ENCODE measurements at places on chromosomes 1 and 21.

GRCh38 chr1:230303069-230303468 is 123.1 kb downstream of the PGBD5 start:
- no peak for DNase-seq

DNA sequence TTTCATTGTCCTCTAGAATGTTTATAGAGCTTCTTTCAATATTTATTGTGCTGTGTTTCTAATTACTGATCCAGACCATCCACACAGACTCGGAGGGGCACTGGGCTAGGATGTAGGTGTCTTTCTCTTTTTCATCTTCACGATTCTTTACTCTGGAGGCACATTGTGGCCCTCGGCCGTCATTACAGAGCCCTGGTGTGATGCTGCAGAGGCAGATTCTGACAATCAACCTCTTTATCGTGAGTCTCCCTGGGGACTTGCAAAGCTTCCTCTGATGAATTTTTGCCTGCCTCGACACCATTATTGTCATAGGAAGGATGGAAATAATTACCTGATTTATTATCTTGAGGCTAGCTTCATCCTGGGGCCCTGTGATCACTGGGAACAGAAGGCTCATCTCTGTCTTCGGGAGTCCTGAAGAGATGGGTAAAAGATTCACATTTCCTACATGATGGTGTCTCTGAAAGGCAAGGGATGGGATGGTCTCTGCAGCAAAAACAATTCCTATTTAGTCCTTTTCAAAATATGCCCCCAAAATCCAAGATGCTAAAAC is 89.4 kb downstream of the SEC16B start:
- no peak for DNase-seq

GRCh38 chr1:152313970-152314369 is 11.1 kb downstream of the FLG start:
- no peak for DNase-seq

DNA sequence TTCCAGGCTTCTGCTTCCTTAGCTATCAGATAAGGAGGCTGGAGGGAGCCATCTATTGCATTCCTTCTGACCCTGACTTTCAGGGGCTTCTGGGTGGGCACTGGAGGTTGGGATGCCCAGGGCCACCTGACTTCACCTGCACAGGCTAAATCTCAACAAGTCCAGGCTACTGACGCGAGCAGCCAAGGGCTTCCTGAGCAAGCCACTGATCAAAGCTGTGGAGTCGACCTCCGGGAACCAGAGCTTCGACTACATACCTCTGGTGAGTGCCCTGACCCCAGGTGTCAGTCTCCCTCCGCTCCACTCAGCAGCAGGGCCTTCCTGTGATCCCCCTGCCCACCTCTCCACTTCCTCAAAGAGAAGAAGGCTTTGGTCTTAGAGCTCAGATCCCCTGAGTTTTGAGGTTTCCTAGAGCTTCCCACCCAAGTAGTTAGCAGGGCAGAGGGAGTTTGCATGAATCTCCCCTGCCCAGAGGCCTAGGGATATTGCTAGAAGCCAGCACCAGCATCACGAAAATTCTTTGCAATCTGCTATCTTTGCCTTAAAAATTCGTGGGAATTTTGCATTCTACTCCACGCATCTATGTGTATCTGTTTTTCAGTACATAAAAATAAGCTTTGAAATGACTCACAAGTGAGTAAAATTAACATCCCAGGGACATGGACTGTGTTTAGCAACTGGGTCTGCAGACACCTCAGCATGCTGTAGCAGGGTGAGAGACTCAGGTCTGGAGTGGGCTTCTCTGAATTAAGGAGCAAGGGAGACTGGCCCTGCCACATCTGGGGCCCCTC is 61.4 kb downstream of the VWA5B1 start:
- no peak for DNase-seq

DNA sequence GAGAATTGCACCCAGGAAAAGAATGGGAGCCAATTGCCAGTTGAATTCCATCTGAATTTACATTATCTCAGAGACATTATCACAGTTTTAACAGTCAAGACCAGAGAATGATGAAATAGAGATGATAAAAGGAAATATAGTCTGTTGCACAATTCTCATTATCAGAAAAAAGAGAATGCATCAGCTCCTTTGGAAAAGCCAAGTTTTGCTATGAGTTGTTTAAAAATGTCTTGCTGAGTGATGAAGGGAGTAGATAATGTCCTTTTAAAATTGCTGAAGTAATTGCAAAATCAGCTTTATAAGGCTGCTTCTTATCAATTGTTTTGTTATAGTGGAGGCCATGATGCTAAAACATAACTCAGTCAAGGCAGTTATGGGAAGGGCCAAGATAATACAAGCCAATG is 37.9 kb upstream of the EEIG2 start:
- no peak for DNase-seq

DNA sequence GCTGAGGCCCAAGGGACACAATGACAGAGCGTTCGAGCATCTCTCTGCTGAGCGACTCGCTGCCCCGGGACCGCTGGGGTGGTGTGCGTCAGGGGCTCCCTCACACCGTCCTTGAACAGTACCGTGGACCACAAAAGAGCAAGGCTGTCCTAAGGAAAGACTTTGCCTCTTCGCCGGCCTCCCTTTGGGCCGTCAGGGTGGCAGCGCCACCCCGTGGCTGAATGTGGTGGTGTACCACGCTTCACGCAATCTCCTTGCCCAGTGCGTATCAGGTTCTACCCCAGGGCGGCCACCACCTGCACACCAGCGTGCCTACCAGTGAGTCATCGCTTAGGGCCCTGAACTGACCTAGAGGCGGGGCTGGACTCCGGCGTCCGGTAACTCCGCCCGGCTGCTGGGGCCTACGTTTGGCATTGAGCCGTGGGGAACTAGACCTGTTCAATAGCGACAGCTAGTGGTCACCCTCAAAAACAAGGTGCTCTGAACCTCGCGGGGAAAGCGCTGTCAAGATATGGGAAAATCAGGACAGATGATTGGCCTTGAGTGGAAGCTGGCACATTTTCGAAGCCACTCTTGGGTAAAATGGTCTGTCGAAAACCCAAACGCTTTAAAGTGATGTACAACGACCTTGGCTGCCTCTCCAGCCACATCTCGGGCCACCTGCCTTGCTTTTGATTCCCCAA is 8.1 kb upstream of the TRAF3IP3 start:
- peak; percentile 94 for DNase-seq

DNA sequence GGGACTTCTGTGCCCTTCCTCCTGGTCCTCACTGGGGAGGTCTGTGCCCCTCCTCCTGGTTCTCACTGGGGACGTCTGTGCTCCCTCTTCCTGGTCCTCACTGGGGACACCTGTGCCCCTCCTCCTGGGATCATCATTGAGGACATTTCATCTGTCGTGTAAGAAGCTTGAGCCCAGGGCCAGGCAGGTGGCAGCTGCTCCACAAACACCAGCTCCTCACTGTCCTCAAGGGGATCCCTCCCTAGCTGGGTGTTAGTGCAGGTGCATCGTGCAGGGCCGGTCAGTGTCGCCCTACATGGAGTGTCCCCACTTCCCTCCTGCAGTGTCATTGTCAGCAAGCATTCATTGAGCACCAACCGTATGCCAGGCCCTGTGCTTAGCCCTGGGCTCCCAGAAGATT is 312.7 kb downstream of the PTPRU start:
- no peak for DNase-seq

- no peak for DNase-seq
These were observed 5.8 kb upstream of the ANKRD13C start for GRCh38 chr1:70360321-70360720.

DNA sequence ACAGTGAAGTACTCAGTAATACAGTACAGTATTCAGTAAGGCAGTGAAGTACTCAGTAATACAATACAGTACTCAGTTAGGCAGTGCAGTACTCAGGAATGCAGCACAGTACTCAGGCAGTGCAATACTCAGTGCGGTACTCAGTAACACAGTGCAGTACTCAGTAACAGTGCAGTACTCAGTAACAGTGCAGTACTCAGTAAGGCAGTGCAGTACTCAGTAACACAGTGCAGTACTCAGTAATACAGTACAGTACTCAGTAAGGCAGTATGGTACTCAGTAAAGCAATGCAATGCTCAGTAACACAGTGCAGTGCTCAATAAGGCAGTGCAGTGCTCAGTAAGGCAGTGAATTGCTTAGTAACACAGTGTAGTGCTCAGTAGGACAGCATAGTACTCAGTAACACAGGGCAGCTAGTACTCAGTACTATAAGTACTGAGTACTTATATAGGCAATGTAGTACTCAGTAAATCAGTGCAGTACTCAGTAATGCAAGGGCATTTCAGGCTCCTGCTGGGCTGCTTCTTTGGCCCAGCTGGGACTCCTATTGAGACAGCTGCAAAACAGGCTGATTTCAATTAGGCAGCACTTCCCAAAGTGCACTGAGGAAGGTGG is 411.3 kb downstream of the DISC1 start:
- no peak for DNase-seq

DNA sequence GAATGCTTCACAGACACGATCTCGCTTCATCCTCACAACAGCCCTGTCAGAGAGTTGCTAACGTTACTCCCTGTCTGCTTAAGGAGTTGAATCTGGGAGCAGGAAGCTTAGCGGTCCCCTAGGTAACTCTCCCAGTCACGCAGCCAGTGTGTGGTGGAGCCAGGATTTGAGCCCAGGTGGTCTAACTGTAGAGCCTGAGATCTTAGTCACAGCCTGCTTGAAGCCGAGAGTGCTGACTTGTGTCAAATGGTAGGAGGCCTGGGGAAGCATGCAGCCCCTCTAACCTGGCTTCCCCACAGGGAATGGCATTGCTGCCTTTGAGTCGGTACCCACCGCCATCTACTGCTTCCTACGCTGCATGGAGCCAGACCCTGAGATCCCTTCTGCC is 4.1 kb downstream of the ADPRS start:
- no peak for DNase-seq

GRCh38 chr21:25967181-25967900 is 203.2 kb downstream of the APP start:
- DNase-seq, result no peak

DNA sequence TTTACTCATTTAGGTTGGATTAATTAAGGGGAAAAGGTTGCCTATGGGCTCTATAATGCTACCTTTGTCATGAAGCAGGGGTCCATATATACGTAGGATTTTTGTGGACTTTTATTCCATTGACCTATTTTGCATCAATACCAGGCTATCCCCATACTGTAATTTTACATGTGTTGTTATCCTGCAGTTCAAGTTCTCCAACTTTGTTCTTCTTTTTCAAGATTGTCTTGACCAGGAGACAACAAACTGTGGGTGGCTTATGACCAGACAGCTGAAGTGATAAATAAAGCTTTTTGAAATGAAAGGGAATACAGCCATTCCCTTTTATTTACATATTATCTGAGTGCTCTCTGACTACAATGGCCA is 345.7 kb downstream of the BARHL2 start:
- DNase-seq, result no peak

GRCh38 chr1:230618537-230618936 is 23.7 kb upstream of the COG2 start:
- no peak for DNase-seq

GRCh38 chr1:18035145-18035544 is 72.5 kb upstream of the IGSF21 start:
- no peak for DNase-seq

- DNase-seq, result peak; percentile 38
These were observed 27.3 kb upstream of the TMEM61 start for GRCh38 chr1:54952950-54953718.

GRCh38 chr1:197595304-197595904 is 179.9 kb downstream of the DENND1B start:
- no peak for DNase-seq

DNA sequence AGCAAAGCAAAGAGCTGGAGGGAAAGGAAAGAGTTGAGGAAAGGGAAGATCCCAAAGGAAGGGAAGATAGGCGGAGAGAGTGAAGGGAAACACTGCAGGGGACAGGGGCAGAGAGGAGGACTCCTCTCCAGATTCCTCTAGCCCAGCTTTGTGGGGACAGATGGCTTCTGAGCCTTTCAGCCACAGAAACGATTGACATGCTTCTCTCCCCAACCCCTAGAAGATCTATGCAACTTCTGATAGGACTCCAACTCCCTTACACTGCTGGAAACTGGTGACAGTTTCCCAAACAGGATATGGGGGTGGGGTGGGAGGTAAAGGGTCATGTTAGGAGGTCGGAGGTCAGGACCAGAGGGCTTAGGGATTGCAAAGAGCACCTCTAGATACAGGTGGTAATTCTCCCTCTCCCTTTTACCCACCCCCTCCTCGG is 6.5 kb downstream of the MEX3A start:
- DNase-seq, result no peak

- no peak for DNase-seq
These were observed 107.8 kb downstream of the DYRK1A start for GRCh38 chr21:37474342-37474741.

DNA sequence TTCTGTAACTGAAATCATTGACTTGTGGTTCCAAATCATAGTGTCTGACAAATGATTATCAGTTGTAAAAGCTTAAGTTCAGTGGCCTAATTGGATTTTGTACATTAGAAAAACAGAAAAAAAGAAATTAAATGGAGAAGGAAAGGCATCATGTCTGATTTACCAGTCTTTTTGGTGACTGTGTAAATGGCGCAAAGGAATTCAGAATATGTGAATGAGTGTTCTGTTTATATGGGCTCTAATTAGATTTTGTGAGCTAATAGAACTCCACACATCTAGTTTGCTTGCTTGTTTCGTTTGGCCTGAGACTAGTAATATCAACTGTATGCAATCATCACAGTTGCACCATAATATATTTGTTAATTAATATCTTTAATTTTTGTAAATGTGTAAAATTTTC is 151.7 kb downstream of the PLA2G4A start:
- DNase-seq, result no peak

GRCh38 chr1:198495631-198496030 is 44.8 kb downstream of the ATP6V1G3 start:
- peak; percentile 31 for DNase-seq

- DNase-seq, result no peak
These were observed 27.3 kb upstream of the GOLT1A start for GRCh38 chr1:204241050-204241449.

DNA sequence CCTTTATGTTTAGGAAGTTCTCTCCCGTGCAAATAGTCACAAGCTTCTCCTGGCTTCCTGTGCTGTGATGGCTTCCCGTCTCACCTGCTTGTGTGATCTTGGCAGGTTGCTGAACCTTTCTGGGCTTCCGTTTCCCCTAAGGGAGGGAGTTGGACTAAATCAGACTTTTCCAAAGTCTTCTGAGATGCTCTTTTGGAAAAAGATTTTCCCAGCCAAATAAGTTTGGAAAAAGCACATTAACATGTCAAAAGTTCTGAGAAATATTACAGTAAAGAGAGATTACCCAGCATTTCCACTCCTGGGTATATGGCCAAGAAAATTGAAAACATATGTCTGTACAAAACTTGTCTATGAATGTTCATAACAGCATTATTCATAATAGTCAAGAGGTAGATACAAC is 36.0 kb upstream of the TENT5C start:
- DNase-seq, result no peak

Data from astrocyte of the spinal cord (primary cell).